ENCODE measurements at places on chromosomes 1 and 21. TPM values are rescaled to one million over a fixed set of nuclear protein-coding genes. Genes with fewer than 3 reads are reported as not detected.

Gene LRRC71
- total RNA-seq: not detected

Gene KCNC4
- total RNA-seq: 6.8 TPM

Gene ERI3
- total RNA-seq: 21.4 TPM

Gene LCE1D
- not detected for total RNA-seq

Gene HSPB7
- not detected for total RNA-seq

Gene HSF2BP
- 0.40 TPM for total RNA-seq

Gene CERS2
- 177 TPM for total RNA-seq

Gene CD247
- total RNA-seq: 239 TPM

- no peaks in the 10 kb centered on the region for H3K27me3 ChIP-seq
- no peak overlapping the region for H3K4me3 ChIP-seq
- DNase-seq: no peak
- peaks cover 18% of the 10 kb centered on the region for H3K4me1 ChIP-seq
- H3K36me3 ChIP-seq: no peaks in the 10 kb centered on the region
- H3K27ac ChIP-seq: no peak overlapping the region
Measured at GRCh38 chr1:33234131-33234530, 22.2 kb upstream of the ZNF362 start.

DNA sequence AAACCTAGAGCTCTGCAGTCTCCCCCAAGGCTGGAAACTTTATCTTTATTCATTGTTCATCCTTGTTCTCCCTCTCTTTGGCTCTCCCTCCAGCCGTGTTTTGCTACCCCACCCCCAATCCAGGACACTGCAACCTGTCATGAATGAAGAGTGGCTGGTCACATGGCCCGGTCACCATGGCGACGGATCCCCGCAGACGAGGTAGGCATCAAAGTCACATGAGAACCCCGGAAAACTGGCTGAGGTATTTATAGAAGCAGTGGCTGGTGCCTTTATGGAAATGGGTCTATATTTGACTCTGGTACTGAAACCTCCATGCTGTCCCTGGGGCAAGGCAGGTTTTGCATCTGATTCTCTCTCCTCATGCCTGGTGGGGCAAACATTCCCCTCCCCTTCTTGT, 13.4 kb upstream of the SLC6A17 start:
- H3K36me3 ChIP-seq: no peaks in the 10 kb centered on the region
- no peak overlapping the region for H3K4me3 ChIP-seq
- peak; percentile 39 for DNase-seq

- H3K27me3 ChIP-seq: no peaks in the 10 kb centered on the region
- no peaks in the 10 kb centered on the region for H3K36me3 ChIP-seq
- DNase-seq: no peak
Measured at GRCh38 chr1:69835955-69836354, 268.2 kb downstream of the LRRC7 start.

- no peak overlapping the region for H3K4me3 ChIP-seq
- H3K27ac ChIP-seq: no peak overlapping the region
Measured at GRCh38 chr1:66648901-66649595, 103.2 kb upstream of the DYNLT5 start.

DNA sequence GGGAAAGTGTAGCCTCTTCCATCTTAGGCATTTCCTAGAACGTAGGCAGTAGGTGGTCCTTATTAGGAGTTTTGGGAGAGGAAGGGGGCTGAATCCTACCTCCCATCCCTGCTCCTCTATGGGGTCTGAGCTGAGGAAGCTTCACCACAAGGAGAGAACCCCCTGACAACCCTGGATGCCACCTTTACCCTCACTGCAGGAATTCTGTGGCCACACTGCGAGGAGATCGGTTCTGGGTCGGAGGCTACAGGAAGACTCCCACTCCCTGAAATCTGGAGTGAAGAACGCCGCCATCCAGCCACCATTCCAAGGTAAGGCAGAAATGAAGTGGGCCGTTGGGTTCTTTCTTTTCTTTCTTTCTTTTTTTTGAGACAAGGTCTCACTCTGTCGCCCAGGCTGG, 1.5 kb downstream of the MX1 start:
- peaks cover 82% of the 10 kb centered on the region for H3K36me3 ChIP-seq
- H3K4me3 ChIP-seq: peak overlapping the region; percentile 97
- H3K27ac ChIP-seq: peak overlapping the region; percentile 100

DNA sequence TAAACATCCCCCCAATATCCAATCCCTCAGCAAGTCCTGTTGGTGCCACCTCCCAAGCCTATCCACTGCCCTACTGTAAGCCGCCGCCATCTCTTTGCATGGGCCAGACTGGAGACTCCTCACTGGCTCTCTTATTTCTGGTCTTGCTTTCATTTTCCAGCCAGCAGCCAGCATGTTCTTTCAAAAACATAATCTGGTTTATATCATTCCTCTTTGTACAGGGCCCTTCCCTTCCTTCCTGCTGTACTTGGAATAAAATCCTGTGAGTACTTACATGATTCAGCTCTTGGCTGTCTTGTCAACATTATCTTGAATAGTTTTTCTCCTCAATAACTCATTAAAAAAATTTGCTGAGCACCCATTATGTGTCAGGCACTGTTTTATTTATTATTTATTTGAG, 28.2 kb downstream of the TLR5 start:
- H3K36me3 ChIP-seq: no peaks in the 10 kb centered on the region
- H3K27ac ChIP-seq: no peak overlapping the region
- no peak overlapping the region for H3K4me3 ChIP-seq
- DNase-seq: no peak
- peaks cover 2% of the 10 kb centered on the region for H3K27me3 ChIP-seq

- H3K36me3 ChIP-seq: no peaks in the 10 kb centered on the region
- no peaks in the 10 kb centered on the region for H3K27me3 ChIP-seq
- no peaks in the 10 kb centered on the region for H3K4me1 ChIP-seq
- H3K27ac ChIP-seq: no peak overlapping the region
- no peak for DNase-seq
Measured at GRCh38 chr1:177729646-177730045, 240.2 kb downstream of the SEC16B start.

DNA sequence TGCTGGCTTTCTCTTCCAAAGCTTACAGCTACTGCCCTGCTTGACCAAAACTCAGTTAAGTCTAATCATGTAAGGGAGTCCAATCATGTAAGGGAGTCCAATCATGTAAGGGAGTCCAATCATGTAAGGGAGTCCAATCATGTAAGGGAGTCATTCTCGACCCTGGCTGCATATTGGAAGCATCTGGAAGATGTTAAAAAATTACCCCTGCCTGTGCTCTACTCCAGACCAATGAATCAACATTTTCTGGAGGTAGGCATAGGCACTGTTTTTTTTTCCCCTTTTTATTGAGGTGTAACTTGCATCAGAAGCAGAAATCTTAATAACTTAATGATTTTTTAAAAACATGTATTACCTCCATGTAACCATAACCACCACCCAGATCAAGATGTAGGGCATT, 9.4 kb downstream of the PIGP start:
- H3K4me3 ChIP-seq: no peak overlapping the region
- H3K27me3 ChIP-seq: no peaks in the 10 kb centered on the region
- no peaks in the 10 kb centered on the region for H3K4me1 ChIP-seq

DNA sequence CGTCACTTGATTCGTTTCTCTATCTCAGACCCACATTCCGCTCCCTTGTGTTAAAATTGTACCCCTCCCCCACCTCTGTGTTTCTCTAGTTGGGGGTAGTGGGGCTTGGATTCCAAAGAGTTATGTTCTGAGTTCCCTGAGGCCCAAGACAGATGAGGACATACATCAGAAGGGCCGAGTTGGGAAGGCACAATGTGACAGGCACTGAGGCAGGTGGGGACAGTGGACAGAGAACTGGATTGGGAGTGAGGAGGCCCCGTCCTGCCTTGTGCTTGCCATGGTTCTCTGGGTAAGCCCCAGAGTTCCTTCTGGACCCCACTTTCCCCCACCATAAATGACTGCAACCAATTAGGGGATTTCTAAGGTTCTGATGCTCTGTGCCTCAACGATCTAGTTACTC, 80.5 kb upstream of the ETV3 start:
- H3K4me3 ChIP-seq: no peak overlapping the region
- H3K27me3 ChIP-seq: peaks cover 48% of the 10 kb centered on the region
- H3K4me1 ChIP-seq: no peaks in the 10 kb centered on the region

DNA sequence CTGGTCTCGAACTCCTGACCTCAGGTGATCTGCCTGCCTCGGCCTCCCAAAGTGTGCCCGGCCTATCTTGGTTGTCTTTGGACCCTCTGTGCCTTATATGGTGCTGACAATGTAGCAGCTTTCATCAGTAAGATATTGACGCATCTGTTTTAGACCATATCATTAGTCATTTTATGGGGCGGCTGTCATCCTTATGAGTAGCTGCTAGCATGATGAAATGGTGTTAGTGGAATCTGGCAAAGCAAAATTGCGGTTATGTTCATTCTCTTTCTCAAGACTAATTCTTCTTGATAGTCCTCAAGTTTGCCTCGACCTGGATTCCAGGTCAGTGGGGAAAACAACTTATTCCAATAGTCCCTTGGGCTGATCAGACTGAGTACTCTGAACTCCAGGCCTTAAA, 199.9 kb downstream of the PRDM2 start:
- no peak overlapping the region for H3K27ac ChIP-seq
- peaks cover 8% of the 10 kb centered on the region for H3K27me3 ChIP-seq
- no peak overlapping the region for H3K4me3 ChIP-seq
- no peaks in the 10 kb centered on the region for H3K4me1 ChIP-seq
- no peak for DNase-seq
- H3K36me3 ChIP-seq: no peaks in the 10 kb centered on the region

- H3K27ac ChIP-seq: no peak overlapping the region
- H3K27me3 ChIP-seq: peaks cover 8% of the 10 kb centered on the region
- H3K36me3 ChIP-seq: peaks cover 1% of the 10 kb centered on the region
- DNase-seq: no peak
Measured at GRCh38 chr1:93839307-93839706, 39.7 kb downstream of the DNTTIP2 start.

- DNase-seq: no peak
- H3K27ac ChIP-seq: peak overlapping the region; percentile 72
- peaks cover 19% of the 10 kb centered on the region for H3K4me1 ChIP-seq
- H3K36me3 ChIP-seq: no peaks in the 10 kb centered on the region
Measured at GRCh38 chr1:210374600-210374953, 45.9 kb downstream of the HHAT start.

DNA sequence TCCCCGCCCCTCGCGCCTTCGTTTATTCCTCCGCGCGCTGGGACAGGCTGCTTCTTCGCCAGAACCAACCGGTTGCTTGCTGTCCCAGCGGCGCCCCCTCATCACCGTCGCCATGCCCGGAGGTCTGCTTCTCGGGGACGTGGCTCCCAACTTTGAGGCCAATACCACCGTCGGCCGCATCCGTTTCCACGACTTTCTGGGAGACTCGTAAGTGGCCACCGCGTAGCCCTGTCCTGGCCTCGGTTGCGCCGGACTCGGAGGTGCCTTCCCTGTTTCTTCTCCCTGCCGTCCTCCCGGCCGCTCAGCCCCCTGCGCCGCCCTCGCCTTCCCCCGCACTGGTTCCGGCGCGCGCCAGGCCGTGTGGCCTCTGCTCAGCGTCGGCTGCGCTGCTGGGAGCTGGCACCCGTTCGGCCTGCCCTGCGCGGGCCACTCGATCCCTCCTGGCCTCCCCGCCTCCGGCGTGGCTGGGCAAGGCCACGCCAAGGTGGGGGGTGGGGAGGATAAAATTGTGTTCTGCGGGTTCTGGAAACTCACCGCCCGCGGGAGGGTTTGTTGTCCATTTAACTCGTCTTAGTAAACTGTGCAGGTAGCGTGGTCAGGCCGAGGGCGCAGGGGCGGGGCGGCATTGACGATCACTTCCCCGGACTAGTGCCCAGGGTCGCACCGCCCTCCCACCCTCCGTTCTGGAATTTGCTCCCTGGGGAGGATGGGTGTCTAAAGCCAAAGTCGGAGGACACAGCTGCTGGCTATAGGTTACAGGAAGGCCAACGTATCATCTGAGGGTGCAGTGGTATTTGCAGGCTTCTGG, at the start of gene PRDX6:
Gene PRDX6 (plus strand): TSS at position 50 of the 808 bp plus-strand sequence. CDS start 63 bp downstream, at position 113.
- peak within 1 kb of the TSS; percentile 91 for H3K4me3 ChIP-seq
- H3K4me1 ChIP-seq: peaks cover 63% of the 10 kb centered on the region
- H3K36me3 ChIP-seq: peaks cover 59% of the 10 kb centered on the region

DNA sequence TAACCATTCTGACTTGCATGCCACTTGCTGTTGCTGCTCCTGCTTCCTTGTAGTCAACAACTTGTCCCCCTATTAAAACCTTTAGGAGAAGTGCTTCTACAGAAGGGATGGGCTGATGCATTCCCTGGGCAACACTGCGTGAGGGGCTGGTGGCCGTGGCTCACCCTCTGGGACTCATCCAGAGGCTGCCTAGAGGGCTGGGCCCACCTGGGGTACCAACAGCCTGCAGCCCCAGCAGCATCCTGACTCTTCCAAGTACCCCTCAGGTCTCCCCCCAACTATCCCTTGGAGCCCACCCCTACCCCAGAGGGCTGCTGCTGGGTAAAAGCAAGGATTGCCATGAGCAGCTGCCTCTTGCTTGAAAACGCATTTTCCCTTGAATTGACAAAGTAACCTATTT, 34.7 kb upstream of the LHX4 start:
- H3K36me3 ChIP-seq: no peaks in the 10 kb centered on the region
- H3K27ac ChIP-seq: no peak overlapping the region
- peaks cover 15% of the 10 kb centered on the region for H3K4me1 ChIP-seq
- no peak overlapping the region for H3K4me3 ChIP-seq

- no peak overlapping the region for H3K27ac ChIP-seq
- H3K27me3 ChIP-seq: peaks cover 18% of the 10 kb centered on the region
- no peaks in the 10 kb centered on the region for H3K36me3 ChIP-seq
- DNase-seq: no peak
Measured at GRCh38 chr1:13838236-13838635, 138.2 kb downstream of the PRDM2 start.

GRCh38 chr1:231757101-231757404, 130.5 kb downstream of the DISC1 start:
- no peak overlapping the region for H3K27ac ChIP-seq
- no peak for DNase-seq
- H3K36me3 ChIP-seq: peaks cover 20% of the 10 kb centered on the region
- no peaks in the 10 kb centered on the region for H3K4me1 ChIP-seq

- H3K36me3 ChIP-seq: no peaks in the 10 kb centered on the region
- no peak for DNase-seq
- H3K27ac ChIP-seq: no peak overlapping the region
- H3K27me3 ChIP-seq: no peaks in the 10 kb centered on the region
- no peak overlapping the region for H3K4me3 ChIP-seq
- H3K4me1 ChIP-seq: no peaks in the 10 kb centered on the region
Measured at GRCh38 chr1:80534606-80535360, 1266.0 kb upstream of the ADGRL2 start.

DNA sequence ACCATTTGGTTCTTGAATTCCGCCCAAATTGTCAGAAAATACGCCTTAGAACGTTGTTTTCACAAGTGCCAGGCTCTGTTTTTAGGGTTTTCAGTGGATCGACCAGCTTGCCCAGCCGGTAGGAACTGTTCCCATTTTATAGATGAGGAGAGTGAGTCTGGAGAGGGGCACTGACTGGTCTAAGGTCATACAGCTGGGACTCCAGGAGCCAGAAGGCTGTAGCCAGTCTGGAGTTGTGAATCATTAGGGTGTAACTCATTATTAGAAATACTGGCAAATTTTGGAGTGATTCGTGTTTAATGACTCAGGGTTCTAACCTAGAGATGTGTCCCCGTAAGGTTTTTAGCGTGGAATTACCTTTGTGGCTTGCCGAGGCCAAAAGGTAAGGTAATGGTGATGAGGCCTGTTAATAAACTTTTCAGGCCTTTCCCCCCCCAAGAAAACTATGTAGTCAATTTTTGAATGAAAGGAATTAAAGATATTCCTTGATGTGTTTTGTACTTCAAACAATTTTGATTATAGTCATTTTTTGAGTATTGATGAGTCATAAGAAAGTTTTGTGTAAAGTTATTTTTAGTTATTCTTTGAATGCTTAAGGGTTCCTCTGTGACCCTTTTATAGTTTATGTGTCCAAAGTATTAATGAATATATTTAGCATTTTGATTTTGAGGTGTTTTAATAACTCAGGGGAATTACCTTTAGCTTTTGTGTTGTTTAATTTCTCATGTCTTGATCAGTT, 2.1 kb downstream of the DYRK1A start:
- H3K4me3 ChIP-seq: peak overlapping the region; percentile 90
- H3K36me3 ChIP-seq: peaks cover 13% of the 10 kb centered on the region
- peaks cover 59% of the 10 kb centered on the region for H3K4me1 ChIP-seq
- no peak for DNase-seq

Measured in activated CD4-positive, alpha-beta memory T cell treated with anti-CD3 and anti-CD28 coated beads, Interleukin-2, amount 10 ng/mL, durations not matched to agents 7 days and 5 days (primary cell).